ENCODE measurements at places on chromosomes 12 and 14.

DNA sequence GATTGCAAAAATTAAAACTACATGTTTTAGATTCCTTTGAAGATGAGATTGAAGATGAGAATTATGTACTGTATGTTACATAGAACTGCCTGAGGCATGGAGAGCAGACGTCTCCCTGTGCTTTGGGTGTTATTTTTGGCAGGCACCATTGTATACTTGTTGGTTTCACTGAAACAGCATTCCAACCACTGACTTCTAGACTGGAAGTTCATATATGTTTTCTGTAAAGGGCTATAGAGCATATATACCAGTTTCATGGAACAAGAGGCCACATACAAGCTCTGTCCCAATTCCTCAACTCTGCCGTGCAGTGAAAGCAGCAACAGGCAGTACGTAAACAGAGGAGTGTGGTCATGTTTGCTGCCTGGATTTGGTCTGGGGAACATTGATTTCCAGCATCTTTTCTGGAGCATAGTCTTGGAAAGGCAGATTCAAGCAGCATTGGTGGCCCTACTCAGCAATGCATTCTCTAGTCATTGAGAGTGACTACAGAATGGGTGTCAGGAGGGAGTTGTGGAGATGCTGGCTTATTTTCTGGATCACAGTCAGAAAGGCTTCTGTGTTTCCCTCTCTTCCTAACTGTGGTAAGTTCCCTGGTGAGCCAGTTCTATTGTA is 57.6 kb upstream of the CNTN1 start:
- DNase-seq: no peak
- H3K4me1 ChIP-seq: no peaks in the 10 kb centered on the region
- no peak overlapping the region for H3K27ac ChIP-seq
- no peaks in the 10 kb centered on the region for H3K27me3 ChIP-seq
- no peaks in the 10 kb centered on the region for H3K36me3 ChIP-seq

- no peaks in the 10 kb centered on the region for H3K4me1 ChIP-seq
- no peak for DNase-seq
- H3K27ac ChIP-seq: no peak overlapping the region
- no peaks in the 10 kb centered on the region for H3K27me3 ChIP-seq
Measured at GRCh38 chr14:94653321-94653720, 41.1 kb downstream of the SERPINA3 start.

DNA sequence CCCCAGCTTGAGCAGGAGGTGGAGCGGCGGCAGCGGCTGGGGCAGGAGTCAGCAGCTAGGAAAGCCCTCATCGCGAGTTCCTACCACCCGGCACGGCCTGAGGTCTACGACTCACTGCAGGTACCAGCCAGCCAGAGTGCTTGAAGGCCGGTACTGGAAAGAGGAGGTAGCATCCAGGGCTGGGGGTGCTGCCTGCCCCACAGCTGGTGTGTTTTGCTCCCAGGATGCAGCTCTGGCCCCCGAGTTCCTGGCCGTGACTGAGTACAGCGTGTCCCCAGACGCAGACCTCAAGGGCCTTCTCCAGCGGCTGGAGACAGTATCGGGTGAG is 1.6 kb downstream of the OGFOD2 start:
- no peaks in the 10 kb centered on the region for H3K27me3 ChIP-seq
- H3K27ac ChIP-seq: no peak overlapping the region
- H3K4me3 ChIP-seq: peak overlapping the region; percentile 94
- DNase-seq: no peak
- H3K36me3 ChIP-seq: no peaks in the 10 kb centered on the region

- no peaks in the 10 kb centered on the region for H3K36me3 ChIP-seq
- peaks cover 90% of the 10 kb centered on the region for H3K27me3 ChIP-seq
- no peak overlapping the region for H3K27ac ChIP-seq
- DNase-seq: peak; percentile 53
Measured at GRCh38 chr12:117236456-117237001, 46.3 kb upstream of the FBXO21 start.

DNA sequence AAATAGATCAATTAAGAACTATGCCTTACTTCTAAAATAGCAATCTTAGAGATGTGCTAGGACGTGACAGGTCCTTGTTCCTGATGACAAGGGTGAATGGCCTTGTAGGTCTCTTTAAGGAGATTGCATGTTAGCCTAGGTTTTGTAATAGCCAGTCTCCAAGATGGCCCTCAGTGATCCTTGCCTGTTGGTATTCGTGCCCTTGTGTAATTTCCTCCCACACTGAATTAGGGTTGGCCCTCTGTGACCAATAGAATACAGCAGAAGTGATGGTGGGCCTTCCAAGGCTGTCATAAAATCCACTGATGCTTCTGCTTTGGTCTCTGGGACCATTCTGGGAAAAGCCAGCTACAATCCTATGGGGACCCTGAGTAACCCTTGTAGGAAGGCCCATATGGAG is 38.2 kb upstream of the SNX6 start:
- H3K27me3 ChIP-seq: no peaks in the 10 kb centered on the region
- no peak overlapping the region for H3K4me3 ChIP-seq
- H3K36me3 ChIP-seq: no peaks in the 10 kb centered on the region
- H3K4me1 ChIP-seq: peaks cover 11% of the 10 kb centered on the region
- H3K27ac ChIP-seq: no peak overlapping the region
- no peak for DNase-seq

DNA sequence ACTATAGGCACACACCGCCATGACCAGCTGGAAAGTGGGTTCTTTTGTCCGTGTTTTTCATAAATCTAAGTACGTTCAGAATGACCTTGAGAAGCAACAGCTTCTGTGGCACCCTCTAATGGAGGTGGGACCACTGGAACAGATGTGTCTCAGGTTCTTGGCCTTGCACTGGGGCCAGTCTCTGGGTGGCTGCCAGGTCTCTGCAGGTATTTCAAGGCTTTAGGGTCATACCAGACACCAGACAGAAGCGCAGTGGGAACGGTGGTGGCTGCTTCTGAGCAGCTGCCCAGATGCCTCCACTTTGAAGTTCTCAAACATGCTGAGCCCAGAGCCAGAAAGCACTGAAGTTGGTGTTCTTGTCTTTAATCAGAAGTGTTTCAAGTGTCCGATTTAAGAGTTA is 75.0 kb upstream of the RBM19 start:
- H3K4me1 ChIP-seq: no peaks in the 10 kb centered on the region
- no peak for DNase-seq
- no peak overlapping the region for H3K27ac ChIP-seq
- no peaks in the 10 kb centered on the region for H3K36me3 ChIP-seq

GRCh38 chr12:93226361-93226760 is 151.4 kb upstream of the NUDT4 start:
- H3K4me3 ChIP-seq: no peak overlapping the region
- no peaks in the 10 kb centered on the region for H3K27me3 ChIP-seq
- H3K27ac ChIP-seq: no peak overlapping the region
- H3K4me1 ChIP-seq: peaks cover 30% of the 10 kb centered on the region
- DNase-seq: no peak

DNA sequence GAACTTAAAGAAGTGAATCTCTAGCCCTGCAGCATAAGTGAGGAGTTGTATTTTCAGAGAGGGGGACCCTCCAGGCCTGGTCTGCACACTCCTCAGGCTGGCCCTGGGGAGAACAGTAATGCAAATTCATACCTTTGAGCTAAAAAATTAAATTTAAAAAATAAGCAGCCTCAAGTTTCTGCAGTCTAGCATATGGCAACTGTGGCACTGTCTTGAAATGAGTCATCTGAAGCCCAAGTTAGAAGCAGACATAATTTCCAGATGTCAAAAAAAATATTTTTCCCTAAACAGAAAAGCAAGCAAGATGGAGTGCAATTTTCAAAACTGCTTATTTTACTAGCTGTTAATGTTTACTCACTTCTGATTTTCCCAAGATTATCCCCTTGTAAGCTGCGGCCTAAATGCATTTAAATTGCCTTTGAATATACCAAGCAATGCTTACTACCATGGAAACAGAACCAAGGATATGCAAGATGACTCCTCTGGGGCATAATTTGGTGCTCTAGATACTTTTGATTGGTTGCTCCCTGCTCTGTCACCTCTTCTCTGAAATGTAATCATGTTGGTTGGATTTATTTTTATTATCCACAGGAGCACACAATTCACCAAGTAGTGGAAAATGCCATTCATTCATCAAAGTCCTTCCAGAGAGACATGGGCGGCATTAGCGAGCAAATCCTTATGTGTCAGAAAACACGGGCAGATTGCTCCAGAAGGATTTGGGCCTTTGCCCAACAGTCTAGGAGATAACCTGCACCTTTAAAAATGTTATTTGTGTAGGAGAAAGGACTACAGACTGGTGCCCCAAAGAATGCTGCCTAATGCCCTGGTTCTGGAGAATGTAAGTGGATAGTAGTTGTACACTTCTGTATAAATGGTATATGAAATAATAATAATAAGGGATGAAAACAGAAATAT is 25.0 kb upstream of the DHRS7 start:
- H3K27me3 ChIP-seq: no peaks in the 10 kb centered on the region
- H3K27ac ChIP-seq: no peak overlapping the region
- H3K36me3 ChIP-seq: no peaks in the 10 kb centered on the region
- no peak for DNase-seq

- no peak overlapping the region for H3K27ac ChIP-seq
- H3K4me1 ChIP-seq: peaks cover 14% of the 10 kb centered on the region
- no peaks in the 10 kb centered on the region for H3K36me3 ChIP-seq
- no peaks in the 10 kb centered on the region for H3K27me3 ChIP-seq
Measured at GRCh38 chr12:62774794-62775193, 160.2 kb downstream of the PPM1H start.

- H3K36me3 ChIP-seq: no peaks in the 10 kb centered on the region
- no peak overlapping the region for H3K27ac ChIP-seq
- no peaks in the 10 kb centered on the region for H3K27me3 ChIP-seq
- H3K4me1 ChIP-seq: no peaks in the 10 kb centered on the region
- no peak overlapping the region for H3K4me3 ChIP-seq
- DNase-seq: no peak
Measured at GRCh38 chr14:20798932-20799331, 3.7 kb downstream of the RNASE1 start.

DNA sequence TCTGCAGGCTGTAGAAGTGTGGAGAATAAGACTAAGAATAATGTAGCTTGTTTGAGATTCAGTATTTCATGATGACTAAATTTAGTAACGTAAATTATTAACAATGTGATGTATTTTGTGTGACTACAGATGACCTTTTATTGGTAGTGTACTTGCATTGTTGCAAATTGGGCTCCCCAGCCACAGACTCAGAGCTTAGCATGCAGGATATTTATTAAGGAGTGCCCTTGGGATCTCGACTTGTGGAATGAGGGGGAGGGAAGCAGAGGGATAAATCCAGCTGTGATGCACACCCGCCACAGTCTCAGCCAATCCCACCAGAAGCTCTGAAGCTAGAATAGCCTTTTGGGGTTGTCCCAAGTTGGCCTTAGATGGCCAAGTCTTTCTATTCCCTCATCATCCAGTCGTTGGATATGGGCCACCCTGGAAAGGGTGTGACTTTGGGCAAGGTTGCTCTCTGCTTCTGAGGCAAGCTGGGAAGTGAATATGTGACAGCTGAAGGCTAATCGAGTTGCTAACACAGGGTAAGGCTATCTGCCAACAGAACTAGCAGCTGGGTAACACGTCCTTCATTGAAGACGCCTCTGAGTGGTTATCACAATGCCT is 42.1 kb upstream of the USP44 start:
- H3K4me1 ChIP-seq: no peaks in the 10 kb centered on the region
- DNase-seq: no peak
- H3K4me3 ChIP-seq: no peak overlapping the region

GRCh38 chr12:124668602-124669001 is 101.2 kb upstream of the NCOR2 start:
- no peak overlapping the region for H3K27ac ChIP-seq
- no peaks in the 10 kb centered on the region for H3K36me3 ChIP-seq
- H3K27me3 ChIP-seq: no peaks in the 10 kb centered on the region
- no peak overlapping the region for H3K4me3 ChIP-seq

GRCh38 chr14:98348505-98348904 is 923.5 kb downstream of the BCL11B start:
- no peaks in the 10 kb centered on the region for H3K27me3 ChIP-seq
- no peak for DNase-seq
- H3K36me3 ChIP-seq: no peaks in the 10 kb centered on the region
- H3K27ac ChIP-seq: no peak overlapping the region
- H3K4me1 ChIP-seq: no peaks in the 10 kb centered on the region

DNA sequence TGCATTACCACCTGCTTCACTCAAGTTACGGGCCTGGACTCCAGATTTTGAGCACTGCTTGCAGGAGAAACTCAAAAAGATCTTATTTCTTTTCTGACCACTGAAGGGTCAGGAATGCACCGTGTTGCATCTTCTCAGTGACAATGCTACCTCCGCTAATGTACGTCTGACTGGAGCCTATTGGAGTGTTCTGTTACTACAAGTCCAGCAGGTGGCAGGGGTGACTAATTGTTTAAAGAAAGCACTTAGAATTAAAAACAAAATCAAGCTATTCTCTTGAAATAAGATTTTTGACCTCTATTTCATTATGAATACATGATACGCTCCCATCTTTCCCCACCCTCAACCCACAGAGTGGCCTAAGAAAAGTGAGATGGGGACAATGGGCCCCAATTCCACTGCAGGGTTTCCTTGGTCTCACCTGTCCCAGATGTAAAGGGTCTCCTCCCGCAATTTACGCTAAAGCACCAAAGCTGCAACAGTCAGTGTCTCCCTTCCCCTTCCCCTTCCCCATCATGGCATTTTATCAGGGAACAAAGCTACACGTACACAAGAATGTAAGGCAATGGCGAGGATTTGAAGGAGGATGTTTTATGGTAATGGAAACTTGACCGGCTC is 2.2 kb downstream of the TBPL2 start:
- H3K27ac ChIP-seq: no peak overlapping the region
- peaks cover 20% of the 10 kb centered on the region for H3K4me1 ChIP-seq
- no peaks in the 10 kb centered on the region for H3K36me3 ChIP-seq
- H3K27me3 ChIP-seq: no peaks in the 10 kb centered on the region
- H3K4me3 ChIP-seq: no peak overlapping the region
- DNase-seq: no peak

- H3K4me3 ChIP-seq: no peak overlapping the region
- DNase-seq: no peak
- H3K27ac ChIP-seq: no peak overlapping the region
- H3K36me3 ChIP-seq: no peaks in the 10 kb centered on the region
- 0 out of 2 replicates have a peak, but pooled peaks cover 5% of the 10 kb centered on the region for H3K4me1 ChIP-seq
- no peaks in the 10 kb centered on the region for H3K27me3 ChIP-seq
Measured at GRCh38 chr14:63444588-63444987, 98.6 kb downstream of the PPP2R5E start.

DNA sequence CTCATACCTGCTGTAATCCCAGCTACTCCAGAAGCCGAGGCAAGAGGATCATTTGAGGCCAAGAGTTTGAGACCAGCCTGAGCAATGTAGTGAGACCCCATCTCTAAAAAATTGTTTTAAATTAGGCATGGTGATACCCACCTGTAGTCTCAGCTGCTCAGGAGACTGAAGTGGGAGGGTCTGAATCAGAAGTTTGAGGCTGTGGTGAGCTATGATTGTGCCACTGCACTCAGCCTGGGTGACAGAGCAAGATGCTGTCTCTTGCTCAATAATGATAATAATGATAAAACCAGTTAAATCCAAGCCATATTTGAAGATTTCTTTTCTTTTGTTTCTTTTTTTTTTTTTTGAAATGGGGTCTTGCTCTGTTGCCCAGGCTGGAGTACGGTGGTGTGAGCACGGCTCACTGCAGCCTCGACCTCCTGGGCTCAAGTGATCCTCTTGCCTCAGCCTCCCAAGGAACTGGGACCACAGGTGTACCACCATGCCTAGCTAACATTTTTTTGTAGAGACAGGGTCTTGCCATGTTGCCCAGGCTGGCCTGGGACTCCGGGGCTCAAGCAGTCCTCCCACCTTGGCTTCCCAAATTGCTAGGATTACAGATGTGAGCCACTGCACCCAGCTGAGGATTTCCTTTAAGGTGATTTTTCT is 12.8 kb downstream of the PSMA6 start:
- H3K36me3 ChIP-seq: peaks cover 21% of the 10 kb centered on the region
- H3K4me1 ChIP-seq: no peaks in the 10 kb centered on the region
- no peaks in the 10 kb centered on the region for H3K27me3 ChIP-seq
- no peak overlapping the region for H3K4me3 ChIP-seq
- no peak overlapping the region for H3K27ac ChIP-seq

GRCh38 chr14:60014402-60014801 is 77.3 kb upstream of the PCNX4 start:
- H3K4me1 ChIP-seq: no peaks in the 10 kb centered on the region
- H3K4me3 ChIP-seq: no peak overlapping the region
- H3K27ac ChIP-seq: no peak overlapping the region

Measured in PC-9 (cell line).